ENCODE measurements at places on chromosomes 12 and 14.

- DNase-seq: no peak
Observed at GRCh38 chr14:72863216-72864006, 30.5 kb downstream of the DPF3 start.

GRCh38 chr14:100325958-100326357 is 2.8 kb downstream of the SLC25A47 start:
- no peak for DNase-seq

DNA sequence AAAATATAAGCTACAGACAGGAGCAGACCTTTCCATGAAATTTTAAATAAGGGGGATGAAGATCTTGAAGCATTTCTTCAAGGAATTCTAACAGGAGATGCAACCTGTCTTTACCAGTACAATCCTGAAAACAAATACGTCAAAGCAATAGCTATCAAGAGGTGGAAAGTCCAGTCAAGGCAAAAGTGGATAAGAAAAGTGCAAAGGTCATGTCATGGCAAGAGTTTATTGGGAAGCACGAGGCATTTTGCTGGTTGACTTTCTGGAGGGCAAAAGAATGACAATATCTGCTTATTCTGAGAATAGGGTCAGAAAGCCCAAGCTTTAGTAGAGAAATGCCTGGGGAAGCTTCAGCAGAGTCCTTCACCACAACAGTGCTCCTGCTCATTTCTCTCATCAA is 34.3 kb upstream of the PRB4 start:
- DNase-seq: no peak

- DNase-seq: peak; percentile 92
Observed at GRCh38 chr12:109818905-109819500, 14.2 kb downstream of the TRPV4 start.

GRCh38 chr14:36655963-36656686 is 5.5 kb upstream of the PAX9 start:
- DNase-seq: no peak

DNA sequence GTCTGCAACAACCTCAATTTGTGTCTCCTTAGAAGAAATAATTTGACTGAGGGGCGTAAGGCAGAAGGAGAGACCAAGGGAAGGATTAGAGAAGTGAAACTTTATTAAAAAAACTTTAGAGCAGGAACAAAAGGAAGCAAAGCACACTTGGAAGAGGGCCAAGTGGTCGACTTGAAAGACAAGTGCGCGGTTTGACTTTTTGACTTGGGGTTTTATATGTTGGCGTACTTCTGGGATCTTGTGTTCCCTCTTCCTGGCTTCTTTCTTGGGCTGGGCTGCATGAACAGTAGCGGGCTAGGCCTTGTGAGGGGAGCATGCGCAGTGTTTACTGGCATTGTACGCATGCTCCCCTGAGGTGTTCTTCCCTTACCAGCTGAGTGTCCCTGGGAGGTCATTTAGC is 369.3 kb upstream of the DCN start:
- DNase-seq: no peak

GRCh38 chr12:47819896-47820630 is at the start of gene HDAC7:
HDAC7 (minus strand) TSS chr12:47819903; CDS start chr12:47819785, 118 bp downstream.
- DNase-seq: no peak

GRCh38 chr14:75610834-75611233 is 32.4 kb downstream of the FLVCR2 start:
- no peak for DNase-seq

GRCh38 chr12:33439587-33440011 is at the start of gene SYT10:
SYT10 (minus strand) TSS chr12:33439819; CDS start chr12:33439522, 297 bp downstream.
- no peak for DNase-seq

DNA sequence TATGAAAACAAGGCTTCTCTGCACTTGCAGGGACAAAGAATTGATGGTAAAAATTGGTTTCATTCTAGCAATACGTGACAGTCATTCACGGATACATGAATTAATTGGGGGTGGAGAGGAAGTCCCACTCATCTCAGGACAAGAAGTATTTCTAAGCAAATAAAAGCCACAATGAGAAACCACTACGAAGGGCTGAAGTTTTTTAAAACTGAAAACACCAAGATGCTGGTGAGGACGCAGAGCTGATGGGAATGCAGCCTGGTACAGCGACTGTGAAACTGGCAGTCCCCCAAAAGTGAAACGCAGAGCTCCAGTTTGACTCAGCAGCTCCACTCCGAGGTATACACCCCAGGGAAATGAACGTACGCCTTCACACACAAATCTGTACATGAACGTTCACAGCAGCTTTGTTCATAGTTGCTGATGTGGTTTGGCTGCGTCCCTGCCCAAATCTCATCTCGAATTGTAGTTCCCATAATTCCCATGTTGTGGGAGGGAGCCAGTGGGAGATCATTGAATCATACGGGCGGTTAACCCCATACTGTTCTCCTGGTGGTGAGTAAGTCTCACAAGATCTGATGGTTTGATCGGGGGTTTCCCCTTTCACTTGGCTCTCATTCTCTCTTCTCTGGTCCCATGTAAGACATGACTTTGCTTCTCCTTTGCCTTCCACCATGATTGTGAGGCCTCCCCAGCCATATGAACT is 89.0 kb downstream of the SCARB1 start:
- DNase-seq: no peak

DNA sequence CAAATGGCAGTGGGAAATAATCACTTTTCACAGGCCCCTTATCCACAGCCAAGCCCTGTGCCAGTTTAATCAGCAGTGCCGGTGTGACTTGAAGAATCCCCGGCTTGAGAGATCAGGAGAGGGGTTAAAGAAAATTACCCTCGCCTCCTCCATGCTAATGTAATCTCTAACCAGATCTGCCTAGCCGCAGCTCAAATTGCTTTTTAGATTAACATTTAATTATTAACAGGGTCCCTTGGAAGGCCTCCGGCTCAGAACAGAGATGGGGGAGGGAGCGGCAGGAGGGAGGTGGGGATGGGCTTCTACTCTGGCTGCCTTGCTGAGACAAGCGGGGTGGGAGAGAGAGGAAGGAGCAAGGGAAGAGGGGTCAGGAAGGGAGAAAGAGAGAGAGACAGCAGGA is 24.0 kb downstream of the FAM222A start:
- DNase-seq: no peak

- no peak for DNase-seq
Observed at GRCh38 chr12:4160314-4161040, 113.1 kb upstream of the CCND2 start.

- peak; percentile 63 for DNase-seq
Observed at GRCh38 chr14:74988131-74988530, 14.6 kb upstream of the EIF2B2 start.

- no peak for DNase-seq
Observed at GRCh38 chr14:70685474-70686197, 43.9 kb downstream of the TTC9 start.

- DNase-seq: no peak
Observed at GRCh38 chr12:57018906-57019305, 2.6 kb upstream of the TAC3 start.

DNA sequence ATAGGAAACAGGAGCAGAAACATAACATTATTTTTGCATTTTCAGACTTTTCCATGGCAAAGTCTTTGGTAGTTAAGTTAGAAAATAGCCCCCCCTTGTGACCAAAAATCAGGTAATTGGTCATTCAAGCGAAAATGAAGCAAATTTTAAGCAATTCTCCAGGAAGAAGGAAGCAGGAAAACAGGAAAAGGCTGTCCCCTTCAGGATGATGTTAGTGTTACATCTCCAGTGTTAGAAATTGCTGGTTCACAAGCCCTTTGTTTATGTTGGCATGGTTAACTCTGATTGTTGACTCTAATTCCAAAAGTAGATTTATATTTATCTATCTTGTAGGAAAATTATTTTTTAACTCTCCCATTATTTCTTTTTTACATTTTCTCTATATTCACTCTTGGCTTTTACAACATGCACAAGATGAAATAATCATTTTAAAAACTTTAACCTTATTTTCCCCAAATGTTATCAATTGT is 18.8 kb upstream of the GAS2L3 start:
- peak; percentile 85 for DNase-seq

DNA sequence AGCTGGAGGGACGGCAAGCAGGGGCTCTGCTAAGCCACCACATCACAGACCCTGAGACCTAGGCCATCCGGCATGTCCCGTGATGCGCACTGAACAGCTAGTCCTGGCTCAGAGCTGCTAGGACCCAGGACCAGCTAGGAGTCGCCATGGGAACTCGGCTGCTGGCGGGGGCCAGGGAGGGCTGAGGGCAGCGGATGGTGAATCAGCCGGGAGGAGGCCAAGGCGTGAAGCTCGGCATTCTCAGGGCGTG is 5.1 kb downstream of the AHNAK2 start:
- DNase-seq: peak; percentile 25

GRCh38 chr14:22556021-22556989 is 32.7 kb downstream of the DAD1 start:
- no peak for DNase-seq

GRCh38 chr12:3364226-3364625 is 126.8 kb upstream of the PRMT8 start:
- DNase-seq: no peak

GRCh38 chr12:52216807-52217206 is 16.2 kb upstream of the KRT7 start:
- no peak for DNase-seq

DNA sequence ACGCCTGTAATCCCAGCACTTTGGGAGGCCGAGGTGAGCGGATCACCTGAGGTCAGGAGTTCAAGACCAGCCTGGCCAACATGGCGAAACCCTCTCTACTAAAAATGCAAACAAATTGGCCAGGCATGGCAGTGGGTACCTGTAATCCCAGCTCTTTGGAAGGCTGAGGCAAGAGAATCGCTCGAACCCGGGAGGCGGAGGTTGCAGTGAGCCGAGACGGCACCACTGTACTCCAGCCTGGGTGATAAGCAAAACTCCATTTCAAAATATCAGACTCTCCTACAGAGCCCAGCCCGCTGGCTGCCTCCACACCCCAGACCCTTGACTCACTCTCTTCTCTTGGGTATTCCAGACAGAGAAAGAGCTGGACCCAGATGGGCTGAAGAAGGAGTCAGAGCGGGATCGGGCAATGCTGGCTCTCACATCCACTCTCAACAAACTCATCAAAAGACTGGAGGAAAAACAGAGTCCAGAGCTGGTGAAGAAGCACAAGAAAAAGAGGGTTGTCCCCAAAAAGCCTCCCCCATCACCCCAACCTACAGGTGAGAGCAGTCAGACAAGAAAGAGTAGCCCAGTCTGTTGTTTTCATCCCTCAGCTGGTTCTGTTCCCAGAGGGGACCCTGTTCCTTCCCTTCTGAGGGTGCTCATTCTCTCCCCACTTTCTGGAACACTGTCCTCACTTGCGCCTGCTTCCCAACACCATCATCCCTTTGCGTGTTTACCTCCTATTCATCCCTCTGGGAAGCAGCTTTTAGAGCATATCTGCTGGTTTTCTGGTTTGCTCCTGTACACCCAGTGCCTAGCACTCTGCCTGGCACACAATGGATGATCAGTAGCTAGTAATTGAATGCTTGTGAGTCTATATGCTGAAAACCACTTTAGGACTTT is 19.7 kb downstream of the AGAP2 start:
- DNase-seq: no peak

DNA sequence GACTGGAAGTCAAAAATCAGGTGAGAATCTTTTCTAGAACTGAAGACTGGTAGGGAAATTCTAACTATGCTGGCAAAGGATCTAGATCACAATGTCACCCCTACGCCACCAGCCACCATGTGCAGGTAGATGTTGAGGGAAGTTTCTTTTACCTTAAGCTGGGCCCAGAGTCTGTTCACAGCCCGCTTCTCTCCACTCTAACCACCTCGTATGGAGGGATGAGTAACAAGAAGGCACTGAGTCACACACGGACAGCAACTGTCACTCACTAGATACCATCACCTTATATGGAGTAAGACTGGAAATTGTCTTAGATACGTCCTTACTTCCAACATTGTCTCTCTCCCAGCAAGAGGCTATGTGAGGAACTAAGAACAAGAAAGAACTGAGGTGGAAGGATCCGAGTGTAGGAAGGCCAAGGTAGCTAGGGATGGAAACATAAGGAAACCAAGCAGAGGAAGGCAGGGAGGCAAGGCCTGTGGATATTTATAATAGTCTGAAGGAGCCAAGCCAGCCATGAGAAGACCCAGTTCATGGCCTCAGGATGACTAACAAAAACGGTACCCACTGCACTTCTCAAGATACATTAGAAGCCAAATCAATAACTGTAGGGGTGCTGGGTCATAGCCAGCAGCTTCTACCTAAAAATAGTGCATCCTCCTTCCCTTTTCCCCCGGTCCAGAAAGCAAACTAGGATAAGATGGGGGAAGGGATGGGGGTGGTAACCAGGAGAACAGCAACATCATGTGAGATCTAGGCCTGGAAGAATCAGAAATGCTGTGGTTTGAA is 15.5 kb downstream of the REM2 start:
- DNase-seq: no peak

DNA sequence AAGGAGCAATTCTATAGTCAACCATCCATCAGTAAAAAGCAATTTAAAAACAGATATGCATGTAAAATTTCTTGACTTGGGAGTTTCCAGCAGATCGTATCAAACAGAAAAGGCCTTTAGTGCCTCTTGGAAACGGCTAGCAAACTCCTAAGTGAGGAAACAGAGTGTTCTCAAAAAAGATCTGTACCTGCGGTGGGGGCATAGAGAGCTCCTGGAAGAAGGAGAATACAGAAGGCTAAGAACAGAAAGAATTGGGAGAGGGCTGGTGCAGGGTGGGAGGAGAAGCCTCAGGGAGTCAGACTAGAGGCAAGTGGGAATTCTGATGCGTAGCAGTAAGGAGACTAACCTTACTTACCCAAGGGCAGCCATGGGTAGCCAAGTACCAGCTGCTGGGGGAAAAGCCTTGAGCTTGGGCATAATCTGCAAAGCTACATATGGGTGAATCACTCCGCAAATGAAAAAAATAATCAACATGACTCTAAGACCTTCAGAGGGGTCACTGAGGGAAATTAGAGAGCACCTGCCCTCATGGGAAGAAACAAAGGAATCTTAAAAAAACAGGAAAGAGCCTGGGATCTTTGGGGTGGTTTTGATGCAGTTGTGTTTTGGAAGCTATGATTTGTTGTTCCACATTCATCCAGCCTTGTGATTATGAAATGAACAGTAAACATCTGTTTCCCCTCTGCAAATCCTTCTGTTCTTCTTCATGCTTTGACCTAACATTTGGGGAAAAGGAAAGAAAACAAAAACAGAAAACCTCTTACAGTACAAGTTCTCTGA is 10.4 kb downstream of the RHOJ start:
- no peak for DNase-seq

- no peak for DNase-seq
Observed at GRCh38 chr12:6053541-6053940, 70.9 kb downstream of the VWF start.

Data from foreskin melanocyte (primary cell).